ENCODE measurements at places on chromosomes 12 and 14. TPM values are rescaled to one million over a fixed set of nuclear protein-coding genes. Genes with fewer than 3 reads are reported as not detected.

Gene CACNA2D4
- 1.5 TPM for total RNA-seq

Gene KHNYN
- total RNA-seq, result 60.2 TPM

Gene TAS2R8
- not detected for total RNA-seq

Gene SERPINA12
- not detected for total RNA-seq

Gene KLRG1
- 1.9 TPM for total RNA-seq

Gene INHBC
- total RNA-seq, result not detected

Gene ZBTB42
- 18.6 TPM for total RNA-seq

Gene BATF
- 7.4 TPM for total RNA-seq

Gene LTA4H
- 262 TPM for total RNA-seq

Gene PDE3A
- 5.2 TPM for total RNA-seq

Gene MSI1
- 3.5 TPM for total RNA-seq
